ENCODE measurements at places on chromosomes 2 and 18.

- no peak for DNase-seq
Measured at GRCh38 chr2:37506407-37507050, 162.1 kb downstream of the QPCT start.

DNA sequence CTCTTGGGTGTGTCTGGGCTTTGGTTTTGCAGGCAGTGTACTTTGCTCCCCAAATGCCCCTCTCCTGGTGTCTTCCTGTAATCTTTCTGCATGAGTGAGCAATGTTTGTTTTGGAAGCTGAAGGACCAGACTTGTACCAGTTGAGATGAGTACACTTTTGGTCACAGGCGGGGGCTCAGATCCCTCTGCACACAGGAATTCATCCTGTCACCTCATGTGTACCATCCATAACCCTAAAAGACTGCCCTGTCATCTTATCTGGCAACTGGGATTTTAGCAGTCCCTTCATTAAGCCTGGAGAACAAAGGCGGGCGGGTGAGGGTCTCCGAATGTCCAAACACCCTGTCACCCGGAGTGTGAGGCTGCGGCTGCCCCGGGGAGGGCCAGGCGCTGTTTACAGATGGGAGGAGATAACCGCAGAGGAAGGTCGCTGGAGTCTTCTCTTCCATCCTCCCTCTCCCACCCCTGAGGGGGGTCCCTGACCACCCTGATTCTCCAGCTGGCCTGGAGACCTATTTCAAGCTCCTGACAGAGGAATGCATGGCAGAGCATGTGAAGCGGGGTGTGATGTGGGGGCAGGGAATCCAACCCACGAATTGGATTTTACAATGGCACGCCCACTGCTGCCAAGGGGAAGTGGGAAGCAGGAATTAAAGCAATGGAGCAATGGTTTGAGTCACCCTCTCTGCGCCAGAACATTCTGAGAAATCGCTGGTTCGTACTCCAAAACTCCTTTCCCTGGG lies 158.2 kb upstream of the MYCN start:
- DNase-seq: no peak

GRCh38 chr2:127454595-127455565 lies 36.7 kb downstream of the PROC start:
- DNase-seq: no peak

DNA sequence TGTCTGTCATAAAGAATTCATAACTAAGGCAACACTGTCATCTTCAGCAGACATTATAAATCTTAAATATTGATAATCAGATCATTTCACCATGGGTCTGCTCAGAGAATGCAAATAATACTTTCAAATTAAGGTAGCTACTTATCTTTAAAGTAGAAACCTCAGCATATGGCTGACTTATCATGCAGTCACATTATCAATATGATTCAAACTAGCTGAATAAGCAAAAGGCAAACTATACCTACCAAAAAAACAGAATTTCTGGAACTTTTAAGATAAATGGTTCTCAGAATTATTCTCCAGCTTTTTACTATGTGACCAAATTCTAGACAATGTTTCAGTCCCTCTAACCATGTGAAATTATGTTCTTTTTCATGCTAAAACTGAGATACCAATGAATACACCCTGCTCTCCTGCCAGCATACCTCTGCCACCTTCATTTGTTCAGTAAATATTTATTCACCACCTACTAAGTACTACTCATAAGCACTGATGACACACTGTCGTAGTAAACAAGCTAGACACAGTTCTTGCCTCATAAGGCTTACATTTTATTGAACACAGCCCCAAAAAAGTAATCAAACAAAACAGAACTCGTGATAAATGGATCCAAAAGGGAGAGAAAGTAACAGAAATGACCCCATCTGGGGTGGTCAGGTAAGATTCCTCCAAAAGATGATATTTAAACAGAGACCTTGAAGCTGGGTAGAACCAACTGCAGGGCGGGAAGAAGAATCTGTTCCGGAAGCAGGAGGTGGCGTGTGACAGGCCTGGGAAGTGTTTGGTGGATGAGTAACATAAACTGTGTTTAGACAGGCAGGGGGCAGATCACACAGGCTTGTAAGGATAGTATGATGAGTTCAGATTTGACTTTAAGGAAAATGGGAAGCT lies 17.7 kb downstream of the SPIRE1 start:
- DNase-seq: no peak

- DNase-seq: no peak
Measured at GRCh38 chr2:133223226-133223625, 345.0 kb downstream of the NCKAP5 start.

DNA sequence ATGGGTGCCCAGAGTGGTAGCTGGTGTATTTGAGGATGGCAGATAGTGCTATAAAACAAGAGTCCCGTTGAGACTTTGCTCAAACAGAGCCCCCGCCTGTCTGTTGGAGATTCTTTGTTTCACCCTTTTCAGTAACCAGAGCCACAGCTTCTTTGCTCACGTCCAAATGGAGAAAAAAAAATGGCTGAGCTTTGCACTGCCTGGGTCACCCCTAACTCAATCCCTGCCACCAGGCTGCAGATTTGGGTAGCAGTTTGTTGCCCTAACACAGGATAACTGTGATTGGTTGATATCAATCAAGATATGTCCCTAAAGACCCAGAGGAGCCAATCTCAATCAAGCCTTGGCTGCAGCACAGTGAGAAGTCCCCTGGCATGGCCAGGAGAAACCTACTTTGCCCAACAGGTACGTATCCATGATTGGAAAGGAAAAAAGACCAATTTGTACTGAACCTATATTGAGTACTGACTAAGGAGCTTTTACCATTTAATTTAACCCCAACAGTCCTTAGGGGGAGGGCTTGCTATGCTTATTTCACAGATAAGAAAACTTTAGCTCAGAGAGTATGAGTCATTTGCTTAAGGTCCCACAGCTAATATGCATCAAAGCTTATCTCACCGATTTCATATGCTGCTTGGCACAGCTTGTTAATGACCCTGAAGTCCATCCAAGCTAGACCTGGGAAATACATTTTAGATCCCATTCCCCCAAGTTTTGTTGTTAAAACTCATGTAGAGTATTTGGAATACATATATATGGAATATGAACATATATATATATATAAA lies 72.0 kb upstream of the SH3BP4 start:
- no peak for DNase-seq

All from stimulated activated CD8-positive, alpha-beta memory T cell treated with anti-CD3 and anti-CD28 coated beads, Interleukin-15, amount 100 ng/mL, for 1 hour (primary cell).